Cardiac muscle cell (in vitro differentiated cells and primary cell): ENCODE measurements at places on chromosomes 16 and 17.

DNA sequence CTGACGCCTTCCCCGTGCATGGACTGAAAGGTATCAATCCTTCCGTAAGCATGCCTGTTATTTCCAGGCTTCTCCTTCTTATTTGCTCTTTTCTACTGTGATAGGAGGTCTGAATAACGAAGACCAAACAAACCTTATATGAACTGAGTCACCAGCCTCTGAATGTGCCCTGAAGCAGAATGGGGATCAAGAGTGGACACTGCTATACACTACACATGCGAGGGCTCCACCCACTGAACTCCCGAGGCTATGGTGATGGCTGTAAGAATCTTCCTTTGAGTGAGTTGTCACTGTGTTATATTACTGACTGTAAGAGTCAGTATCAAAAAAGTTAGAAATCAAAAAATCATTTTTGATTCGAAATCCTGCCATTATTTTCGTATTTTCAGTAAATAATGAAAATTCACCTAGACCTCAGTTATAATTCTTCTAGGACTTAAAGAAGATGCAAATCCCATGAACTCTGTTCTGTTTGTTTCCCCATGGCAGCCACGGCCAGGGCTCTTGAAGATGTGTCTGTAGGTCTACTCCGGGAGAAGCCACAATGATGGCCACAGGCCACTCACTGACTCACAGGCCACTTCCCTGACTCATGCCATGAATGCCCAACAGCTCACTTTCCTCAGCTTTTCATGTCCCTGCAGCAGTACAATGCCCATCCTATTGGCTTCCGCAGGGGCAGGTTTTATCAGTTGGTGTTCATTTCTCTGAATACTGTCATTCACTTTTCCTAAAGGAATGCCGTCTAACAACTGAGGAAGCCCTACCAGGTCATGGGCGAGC, 54.7 kb downstream of the ZZEF1 start:
- DNase-seq: peak; percentile 17

DNA sequence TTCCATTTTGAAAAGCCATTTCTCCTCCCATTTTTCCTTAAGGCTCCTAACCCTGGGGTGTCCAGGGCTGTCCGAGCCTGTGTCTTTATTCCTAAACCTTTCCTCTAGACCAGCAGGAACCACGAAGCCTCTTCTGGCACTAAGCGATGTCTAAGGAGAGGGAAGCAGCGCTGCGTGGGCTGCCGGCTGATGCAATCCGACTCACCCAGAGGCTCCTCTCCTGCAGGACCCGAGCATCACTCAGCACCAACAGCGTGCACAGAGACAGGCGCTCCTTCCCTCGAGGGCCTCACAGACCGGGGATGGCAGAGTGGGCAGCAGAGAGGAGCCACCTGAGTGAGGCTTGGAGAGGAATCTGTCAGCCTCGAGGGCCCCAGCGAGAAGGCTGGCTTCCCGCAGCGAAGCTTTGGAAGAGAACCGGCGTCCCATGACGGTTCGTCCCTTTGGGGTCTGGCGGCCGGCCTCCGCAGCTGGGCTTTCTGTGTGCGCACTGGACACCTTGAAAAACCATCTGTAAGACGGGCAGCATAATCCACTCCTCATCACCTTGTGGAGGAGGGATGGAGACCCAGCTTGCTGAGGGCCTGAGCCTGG, 174.3 kb downstream of the FOXL1 start:
- DNase-seq: peak; percentile 48

- DNase-seq: no peak
Observed at GRCh38 chr17:49106321-49107210, 26.0 kb upstream of the B4GALNT2 start.

GRCh38 chr16:84883301-84883700, 63.5 kb downstream of the CRISPLD2 start:
- DNase-seq: no peak

DNA sequence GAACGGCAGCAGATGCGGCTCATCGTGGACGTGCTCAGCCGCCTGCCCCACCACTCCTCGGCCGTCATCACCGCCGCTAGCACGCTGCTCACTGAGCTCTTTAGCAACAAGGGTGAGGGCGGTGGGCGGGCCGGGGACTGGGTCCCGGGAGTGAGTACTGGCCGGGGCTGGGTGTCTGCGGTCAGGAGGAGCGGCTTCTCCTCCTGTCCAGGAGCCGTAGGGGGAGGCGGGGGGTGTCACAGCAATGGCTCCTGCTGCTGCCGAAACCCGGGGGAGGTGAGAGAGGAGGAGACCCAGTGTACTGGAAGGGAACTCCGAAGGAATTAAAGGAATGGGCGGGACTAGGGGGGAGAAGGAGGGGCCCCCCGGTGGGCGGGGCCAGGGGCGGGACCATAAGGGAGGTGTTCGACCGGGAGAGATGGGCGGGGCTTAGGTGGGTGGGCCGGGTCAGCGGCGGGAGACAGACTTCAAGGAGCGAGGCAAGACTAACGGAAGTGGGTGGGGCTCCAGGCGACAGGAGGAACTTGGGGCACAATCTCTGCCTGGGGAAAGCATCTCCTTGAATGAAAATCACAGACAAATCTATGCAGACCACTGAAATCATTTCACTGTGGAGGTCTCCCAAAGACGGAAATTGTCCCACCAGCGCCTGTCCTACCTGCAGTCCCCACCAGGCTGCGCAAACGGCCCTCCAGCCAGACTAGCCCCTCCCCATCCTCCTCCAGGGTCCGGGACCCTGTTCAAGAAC, 2.4 kb downstream of the NAGS start:
- peak; percentile 98 for DNase-seq

DNA sequence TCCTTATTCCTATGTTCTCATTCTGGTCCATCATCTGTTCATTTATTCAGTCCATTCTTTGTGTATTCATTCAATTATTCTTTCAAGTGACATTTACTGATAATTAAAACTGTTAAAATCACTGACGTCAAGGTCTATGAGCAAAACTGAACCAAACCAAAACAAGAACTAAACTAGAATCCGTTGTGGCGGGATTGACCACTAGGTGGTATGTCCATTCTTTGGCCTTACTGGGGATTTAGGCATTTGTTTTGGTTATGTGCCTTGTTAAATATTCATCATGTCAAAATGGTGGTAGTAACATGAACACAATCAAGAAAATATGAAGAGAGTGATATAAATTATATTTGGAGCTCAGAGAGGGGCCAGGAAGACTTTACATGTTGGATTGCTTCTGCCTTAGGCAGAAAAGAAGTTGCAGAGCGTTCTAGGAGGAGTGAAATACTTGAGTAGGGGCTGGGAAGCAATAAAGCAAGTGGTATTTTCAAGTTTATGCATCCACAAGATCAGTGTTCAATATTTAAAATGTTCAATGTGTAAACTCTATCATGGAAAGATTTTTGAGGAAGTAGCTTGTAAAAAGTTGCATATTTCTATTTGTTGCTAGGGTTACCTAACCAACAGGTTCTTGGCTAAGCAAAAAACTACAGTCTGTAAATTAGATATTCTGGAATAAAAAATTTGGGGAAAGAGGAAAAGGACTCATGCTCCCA, 129.0 kb downstream of the CDH13 start:
- peak; percentile 30 for DNase-seq

DNA sequence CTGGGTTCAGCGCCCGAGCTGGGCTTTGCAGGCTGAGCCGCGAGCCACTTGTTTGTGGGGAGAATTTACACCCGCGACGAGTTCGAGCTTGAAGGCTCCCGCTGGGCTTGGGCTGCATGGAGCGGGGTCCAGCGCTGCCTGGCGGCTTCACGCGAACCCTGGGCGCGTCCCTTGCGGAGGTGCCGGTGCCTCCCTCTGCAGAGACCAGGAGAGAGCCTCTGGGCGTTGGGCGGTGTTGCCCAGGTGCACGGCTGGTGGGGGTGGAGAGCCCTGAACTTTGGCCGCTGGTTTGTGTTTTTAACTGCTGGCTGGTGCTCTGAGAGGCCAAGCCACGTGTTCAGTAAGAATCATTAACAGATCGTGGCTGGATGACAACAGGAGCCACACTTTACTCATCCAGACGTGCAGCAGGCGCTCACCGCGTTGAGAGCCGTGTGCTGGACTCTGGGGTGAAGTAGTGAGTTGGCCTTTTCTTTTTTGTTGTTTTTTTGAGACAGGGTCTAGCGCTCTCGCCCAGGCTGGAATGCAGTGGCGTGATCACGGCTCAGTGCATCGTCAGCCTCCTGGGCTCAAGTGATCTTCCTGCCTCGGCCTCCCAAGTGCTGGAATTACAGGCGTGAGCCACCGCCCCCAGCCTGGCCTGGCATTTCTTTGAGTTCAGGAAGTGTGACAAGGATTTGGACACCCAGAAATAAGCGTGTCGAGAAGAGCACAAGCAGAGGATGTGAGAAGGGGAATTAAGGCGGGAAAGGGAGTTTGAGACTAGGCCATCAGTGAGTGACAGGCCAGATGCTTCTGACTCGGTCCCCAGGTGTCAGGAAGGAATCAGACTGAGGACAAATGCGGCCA, 827 bp downstream of the CDK10 start:
- DNase-seq: no peak

DNA sequence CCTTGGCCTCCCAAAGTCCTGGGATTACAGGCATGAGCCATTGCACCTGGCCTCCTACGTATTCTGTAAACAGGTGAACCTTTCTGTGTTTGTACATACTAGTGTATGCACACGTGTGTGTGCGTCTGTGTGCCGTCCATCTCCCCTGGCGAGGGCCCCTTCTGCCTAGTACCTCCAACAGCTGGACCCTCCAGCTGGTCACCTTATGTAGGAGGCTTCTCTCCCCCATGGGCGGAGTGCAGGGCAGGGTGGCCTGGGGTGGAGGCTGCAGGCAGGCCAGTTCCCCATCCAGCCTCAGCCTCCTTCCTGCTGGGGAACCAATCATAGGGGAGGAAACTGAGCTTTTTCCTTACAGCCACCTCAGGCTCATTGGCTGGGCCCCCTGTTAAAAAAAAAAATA, 24.4 kb upstream of the DOC2B start:
- DNase-seq: no peak

DNA sequence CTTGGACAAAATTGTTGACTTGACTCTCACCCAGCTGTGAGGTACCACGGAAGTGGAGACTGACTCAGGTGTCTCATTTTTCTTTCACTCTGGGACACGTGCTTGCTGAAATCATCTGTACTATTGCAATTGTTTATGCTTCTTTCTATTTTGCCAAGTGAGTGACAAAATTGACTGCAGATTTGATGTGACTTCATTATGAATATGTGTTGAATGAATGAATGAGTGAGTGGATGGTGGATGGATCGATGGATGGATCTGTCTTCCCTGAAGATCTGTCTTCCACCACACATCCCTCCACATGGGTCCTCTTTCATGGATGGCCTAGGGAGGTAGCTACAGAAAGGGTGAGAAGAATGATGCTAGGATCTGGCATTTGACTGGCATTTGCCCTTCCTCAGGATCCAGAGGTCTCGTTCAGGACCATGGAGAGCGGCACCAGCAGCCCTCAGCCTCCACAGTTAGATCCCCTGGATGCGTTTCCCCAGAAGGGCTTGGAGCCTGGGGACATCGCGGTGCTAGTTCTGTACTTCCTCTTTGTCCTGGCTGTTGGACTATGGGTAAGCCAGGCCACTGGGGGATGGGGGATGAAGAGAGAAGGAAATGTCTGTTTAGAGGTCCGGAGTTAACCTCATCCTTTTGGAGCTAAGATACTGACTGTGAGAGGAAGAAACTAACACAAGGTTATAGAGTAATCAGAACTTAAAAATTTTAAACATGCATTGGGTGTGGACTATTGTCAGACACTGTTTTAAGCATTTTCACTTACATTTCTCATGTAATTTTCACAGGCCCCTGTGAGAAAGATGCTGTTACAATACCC, 12.7 kb downstream of the SLC5A11 start:
- peak; percentile 75 for DNase-seq

- DNase-seq: no peak
Observed at GRCh38 chr16:26454102-26454501, 612.6 kb upstream of the C16orf82 start.

GRCh38 chr17:35189291-35189690, 4.9 kb downstream of the SLC35G3 start:
- DNase-seq: no peak

DNA sequence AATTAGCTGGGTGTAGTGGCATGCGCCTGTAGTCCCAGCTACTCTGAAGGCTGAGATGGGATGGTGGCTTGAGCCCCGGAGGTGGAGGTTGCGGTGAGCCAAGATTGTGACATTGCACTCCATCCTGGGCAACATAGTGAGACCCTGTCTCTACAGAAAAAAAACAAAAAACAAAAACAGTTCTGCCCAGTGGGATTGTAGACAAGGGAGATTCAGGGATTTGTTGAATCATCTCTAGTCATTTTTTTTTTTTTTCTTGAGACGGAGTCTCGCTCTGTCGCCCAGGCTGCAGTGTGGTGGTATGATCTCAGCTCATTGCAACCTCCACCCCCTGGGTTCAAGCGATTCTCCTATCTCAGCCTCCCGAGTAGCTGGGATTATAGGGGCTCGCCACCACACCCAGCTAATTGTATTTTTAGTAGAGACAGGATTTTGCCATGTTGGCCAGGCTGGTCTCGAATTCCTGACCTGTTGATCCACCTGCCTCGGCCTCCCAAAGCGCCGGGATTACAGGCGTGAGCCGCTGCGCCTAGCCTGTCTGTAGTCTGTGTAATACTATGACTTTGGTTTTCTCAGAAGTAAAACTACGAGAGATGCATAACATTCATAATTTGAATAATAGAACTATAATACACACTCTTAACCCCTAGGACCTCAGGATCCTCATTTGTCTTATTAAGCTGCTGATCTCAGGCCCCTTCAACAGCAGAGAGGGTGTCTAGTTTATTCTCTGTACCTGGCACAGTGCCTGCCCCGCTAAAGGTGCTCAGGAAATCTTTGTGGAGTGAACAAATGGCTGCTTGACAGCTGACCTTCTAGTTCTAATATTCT, 1.4 kb downstream of the TEN1 start:
- DNase-seq: no peak

GRCh38 chr16:63050391-63050790, 1014.2 kb upstream of the CDH8 start:
- no peak for DNase-seq

DNA sequence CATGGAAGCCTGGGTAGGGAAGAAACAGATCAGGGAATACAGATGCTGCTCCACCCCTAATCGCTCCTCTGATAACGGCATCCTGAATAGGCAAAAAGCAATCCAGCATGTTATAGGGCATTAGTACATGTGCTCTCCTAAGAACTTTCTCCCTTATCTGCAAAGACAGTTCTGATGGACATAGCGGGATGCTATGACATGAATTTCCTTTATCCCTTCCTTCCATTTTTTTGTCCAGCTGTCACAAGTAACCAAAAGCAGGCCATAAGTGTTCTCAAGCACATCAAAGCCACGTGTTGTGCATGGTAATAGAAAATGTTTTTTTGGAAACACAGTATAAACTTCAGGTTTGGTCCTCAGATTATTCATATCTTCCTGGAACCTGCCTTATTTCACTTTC, 141.4 kb upstream of the MON1B start:
- DNase-seq: no peak

DNA sequence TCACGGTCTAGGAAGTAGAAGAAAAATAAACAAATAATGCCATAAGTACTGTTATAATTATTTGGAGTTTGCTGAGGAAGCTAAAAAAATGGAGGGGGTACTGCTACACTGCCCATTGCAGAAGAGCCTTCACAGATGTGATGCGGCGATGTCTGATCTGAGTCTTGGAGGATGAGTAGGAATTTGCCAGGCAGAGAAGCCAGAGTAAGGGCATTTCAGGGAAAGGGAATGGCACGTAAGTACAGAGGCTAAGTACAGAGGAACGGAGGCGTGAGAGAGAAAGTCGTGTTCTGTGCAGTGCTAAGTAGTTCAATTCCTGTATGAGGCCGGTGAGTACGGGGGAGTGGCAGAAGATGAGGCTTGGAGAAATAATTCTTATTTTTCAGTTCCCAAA, 741 bp upstream of the GRB2 start:
- peak; percentile 24 for DNase-seq

GRCh38 chr16:22220714-22221113, 14.6 kb downstream of the EEF2K start:
- DNase-seq: no peak

- DNase-seq: no peak
Observed at GRCh38 chr17:13702266-13702665, 100.5 kb upstream of the HS3ST3A1 start.

- DNase-seq: no peak
Observed at GRCh38 chr17:41614098-41614497, 1.5 kb upstream of the KRT16 start.
